Sigmoid colon (tissue), 7 donors: ENCODE measurements at places on chromosomes 5 and 9.

DNA sequence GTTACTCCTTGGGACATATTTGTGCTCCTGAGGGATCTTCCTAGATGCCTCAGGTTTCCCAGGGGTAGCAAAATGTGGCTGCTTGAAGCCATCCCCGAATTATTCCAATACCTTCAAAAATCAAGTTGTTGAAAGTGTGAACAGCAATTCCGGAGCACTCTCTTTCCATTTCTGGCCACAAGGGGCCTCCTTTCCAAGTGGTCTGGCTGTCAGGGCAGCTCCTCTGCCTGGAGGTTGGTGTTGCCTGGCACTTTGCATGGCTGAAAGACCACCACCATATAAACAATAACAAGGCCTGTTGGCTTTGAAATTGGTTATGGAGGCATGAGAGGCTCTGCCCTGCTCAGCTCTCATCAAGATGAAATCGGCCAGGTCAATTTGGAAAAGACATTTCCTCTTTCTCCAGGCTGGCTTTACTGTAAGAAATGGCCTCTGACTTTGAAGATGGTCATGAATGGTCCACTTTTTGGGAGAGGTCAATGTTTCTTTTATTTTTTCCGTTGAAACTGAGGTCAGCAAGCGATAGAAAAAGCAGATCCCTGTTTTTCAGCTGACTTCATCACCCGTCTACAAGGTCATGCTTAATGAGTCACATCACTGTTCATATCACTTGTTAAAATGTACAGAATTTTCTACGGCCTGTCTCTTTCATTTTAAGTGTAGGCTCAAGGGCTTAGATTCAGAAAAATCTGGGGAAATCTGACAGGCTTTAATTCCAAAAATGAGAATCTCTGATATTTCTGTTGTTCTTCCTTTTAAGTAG is 481.1 kb upstream of the ZNF608 start:
- DNase-seq, result no peak

DNA sequence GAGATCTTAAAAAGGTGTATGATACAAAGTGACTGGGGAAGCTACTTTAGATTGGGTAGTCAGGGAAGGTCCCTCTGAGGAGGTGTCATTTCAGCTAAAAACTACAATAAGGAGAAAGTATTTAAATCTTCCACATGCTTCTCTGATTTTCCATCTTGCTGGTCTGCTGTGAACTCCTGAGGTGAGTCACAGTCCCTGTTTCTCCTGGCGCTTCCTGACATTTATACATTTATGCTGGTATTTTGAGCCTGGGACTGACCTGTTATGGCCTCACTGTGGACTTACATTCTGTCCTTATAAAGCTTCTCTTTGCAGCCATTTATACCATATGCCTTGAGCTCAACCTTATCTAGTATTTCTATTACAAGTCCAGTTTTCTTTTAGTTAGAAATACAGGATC is 95.1 kb downstream of the MED27 start:
- DNase-seq, result no peak

- DNase-seq, result no peak
These were observed 139.5 kb upstream of the C9orf72 start for GRCh38 chr9:27712806-27713205.

GRCh38 chr5:61805101-61805500 is 473.0 kb downstream of the ZSWIM6 start:
- no peak for DNase-seq

- DNase-seq, result no peak
These were observed 4.3 kb downstream of the ERAP2 start for GRCh38 chr5:96880444-96881164.

DNA sequence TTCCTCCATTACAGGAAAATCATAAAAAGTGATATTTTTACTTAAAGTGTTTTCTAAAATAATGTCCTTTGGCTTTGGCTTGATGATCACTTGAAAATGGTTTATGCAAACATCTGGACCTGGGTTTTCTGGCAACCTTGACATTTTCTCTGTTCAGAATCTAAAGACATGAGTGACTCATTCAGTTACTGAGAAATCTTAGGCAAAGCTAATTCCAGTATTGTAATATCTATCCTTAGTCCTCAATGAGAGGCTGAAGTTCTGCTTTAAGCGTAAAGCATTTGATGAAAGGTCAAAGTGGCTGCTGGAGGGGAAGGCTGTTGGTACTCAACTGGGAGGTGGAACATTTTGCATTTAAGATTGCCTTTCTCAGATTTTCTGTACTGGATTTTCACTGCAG is 2.3 kb downstream of the MAN2A1 start:
- no peak for DNase-seq

GRCh38 chr5:158869092-158869491 is 230.6 kb downstream of the EBF1 start:
- DNase-seq, result no peak

- peak; percentile 85 for DNase-seq
These were observed 50.9 kb downstream of the KCNIP1 start for GRCh38 chr5:170554521-170555267.

DNA sequence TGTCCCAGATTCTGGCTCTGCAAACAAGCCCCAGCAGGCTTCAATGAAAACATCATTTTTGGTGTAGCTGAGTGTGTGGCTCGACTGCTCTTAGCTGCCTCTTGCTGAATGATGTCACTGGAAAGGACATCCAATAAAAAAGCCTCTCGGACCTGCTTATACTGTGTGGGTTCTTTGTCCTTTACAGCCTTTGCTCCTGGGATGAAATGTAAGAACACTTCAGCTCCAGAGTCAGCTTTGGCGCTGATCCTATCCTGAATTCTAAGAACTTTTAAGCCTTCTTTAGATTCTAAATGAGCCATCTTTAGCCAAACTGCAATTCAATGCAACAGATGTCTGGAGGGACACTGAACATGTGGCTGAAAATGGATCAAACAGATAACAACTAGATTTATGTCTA is 404.6 kb upstream of the C9orf72 start:
- no peak for DNase-seq
